ENCODE measurements at places on chromosomes 12 and 14. TPM values are rescaled to one million over a fixed set of nuclear protein-coding genes. Genes with fewer than 3 reads are reported as not detected.

The KRT7 gene
- total RNA-seq, result 4.1 TPM

The MMP17 gene
- 65.3 TPM for total RNA-seq

The DPPA3 gene
- not detected for total RNA-seq

The LBHD2 gene
- not detected for total RNA-seq

The KRAS gene
- total RNA-seq, result 19.2 TPM

The COX8C gene
- not detected for total RNA-seq

The RPS6KA5 gene
- 8.4 TPM for total RNA-seq

The PPP1R36 gene
- total RNA-seq, result 3.9 TPM

The HEBP1 gene
- total RNA-seq, result 61.0 TPM

The SYT1 gene
- 4.1 TPM for total RNA-seq

The USP44 gene
- total RNA-seq, result 9.2 TPM

The ANKRD33 gene
- not detected for total RNA-seq

GRCh38 chr14:101535232-101535631, 26.1 kb upstream of the DIO3 start:
- no peak overlapping the region for H3K4me3 ChIP-seq
- H3K4me1 ChIP-seq, result no peaks in the 10 kb centered on the region
- H3K27ac ChIP-seq, result no peak overlapping the region
- H3K27me3 ChIP-seq, result no peaks in the 10 kb centered on the region
- DNase-seq, result no peak

GRCh38 chr12:117778656-117779055, 190.1 kb downstream of the KSR2 start:
- no peak overlapping the region for H3K4me3 ChIP-seq
- H3K27me3 ChIP-seq, result no peaks in the 10 kb centered on the region
- no peaks in the 10 kb centered on the region for H3K36me3 ChIP-seq
- DNase-seq, result no peak
- no peak overlapping the region for H3K27ac ChIP-seq

DNA sequence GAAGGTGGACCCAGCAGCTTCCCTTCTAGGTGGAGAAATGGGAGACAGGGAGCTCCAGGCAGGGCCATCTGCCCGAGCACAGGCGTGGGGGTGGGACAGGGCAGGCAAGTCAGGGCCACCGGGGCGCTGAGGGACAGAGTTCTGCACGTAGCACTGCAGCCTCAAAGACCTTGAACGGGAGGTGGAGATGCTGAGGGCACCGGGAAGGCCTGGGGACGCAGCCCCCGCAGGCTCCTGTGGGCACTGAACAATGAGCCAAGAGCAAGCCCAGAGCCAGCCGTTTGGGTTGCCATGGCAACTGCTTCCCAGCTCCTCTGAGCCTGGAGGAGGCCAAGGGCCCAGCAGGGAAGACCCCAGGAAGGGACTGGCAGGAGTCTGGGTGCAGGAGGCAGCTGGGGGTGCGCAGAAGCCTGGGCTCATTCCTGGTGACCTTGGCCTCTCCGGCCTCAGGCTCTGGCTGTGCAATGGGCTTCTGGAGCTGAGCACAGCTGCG, 3.4 kb downstream of the LBHD2 start:
- no peaks in the 10 kb centered on the region for H3K27me3 ChIP-seq
- no peak overlapping the region for H3K27ac ChIP-seq
- no peaks in the 10 kb centered on the region for H3K36me3 ChIP-seq
- no peak for DNase-seq
- peaks cover 8% of the 10 kb centered on the region for H3K4me1 ChIP-seq

- DNase-seq, result no peak
- H3K27ac ChIP-seq, result no peak overlapping the region
- H3K4me3 ChIP-seq, result no peak overlapping the region
- H3K36me3 ChIP-seq, result no peaks in the 10 kb centered on the region
- no peaks in the 10 kb centered on the region for H3K27me3 ChIP-seq
These were observed 78.7 kb downstream of the GALNT9 start for GRCh38 chr12:132250707-132251106.

GRCh38 chr14:104069541-104069940, 16.0 kb upstream of the ASPG start:
- no peak overlapping the region for H3K27ac ChIP-seq
- H3K4me1 ChIP-seq, result no peaks in the 10 kb centered on the region
- no peak overlapping the region for H3K4me3 ChIP-seq
- H3K27me3 ChIP-seq, result peaks cover 6% of the 10 kb centered on the region
- DNase-seq, result no peak
- no peaks in the 10 kb centered on the region for H3K36me3 ChIP-seq

DNA sequence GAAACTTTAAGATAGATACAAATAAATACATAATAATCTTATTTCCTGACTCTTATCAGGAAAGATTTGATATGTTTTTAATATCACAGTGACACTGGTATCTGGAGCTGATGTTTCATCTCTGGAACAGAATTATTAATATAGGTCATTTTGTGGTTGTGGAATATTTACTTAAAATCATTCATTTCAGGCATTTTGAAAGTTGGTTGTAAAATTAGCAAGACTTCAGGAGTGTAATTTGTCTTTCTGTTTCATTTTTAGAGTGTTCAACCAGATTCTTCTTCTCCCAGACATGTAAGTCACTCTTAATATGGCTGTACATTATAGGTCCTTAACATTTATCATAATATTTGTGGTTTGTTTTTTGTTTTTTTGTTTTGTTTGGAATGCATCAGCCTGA, 115.7 kb downstream of the PCNX1 start:
- no peak for DNase-seq
- H3K4me1 ChIP-seq, result no peaks in the 10 kb centered on the region

DNA sequence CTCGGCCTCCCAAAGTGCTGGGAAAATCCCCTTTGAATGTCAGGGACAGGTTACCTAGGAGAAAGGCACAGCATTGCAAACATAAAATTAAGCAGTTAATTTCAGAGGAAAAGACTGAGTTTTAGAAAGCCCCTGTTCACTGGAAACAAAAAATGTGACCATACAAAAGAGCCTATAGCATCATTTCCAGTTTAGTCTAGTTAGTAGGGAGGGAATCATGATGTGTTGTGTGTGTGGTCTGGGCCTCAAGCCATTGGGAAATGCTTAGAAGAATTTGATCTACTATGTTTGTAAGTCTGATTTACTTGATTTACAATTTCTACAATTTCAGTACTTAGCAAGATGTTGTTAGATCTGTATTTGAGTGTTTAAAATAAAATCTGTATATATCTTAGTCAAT, 47.1 kb upstream of the RERG start:
- no peaks in the 10 kb centered on the region for H3K27me3 ChIP-seq
- no peak for DNase-seq
- no peaks in the 10 kb centered on the region for H3K4me1 ChIP-seq
- H3K27ac ChIP-seq, result no peak overlapping the region

GRCh38 chr14:38490273-38490672, 234.4 kb upstream of the CLEC14A start:
- DNase-seq, result no peak
- no peaks in the 10 kb centered on the region for H3K27me3 ChIP-seq

- H3K36me3 ChIP-seq, result no peaks in the 10 kb centered on the region
These were observed 1212.4 kb upstream of the TMEM132C start for GRCh38 chr12:127054531-127054930.

GRCh38 chr12:127300075-127300474, 966.9 kb upstream of the TMEM132C start:
- no peak overlapping the region for H3K27ac ChIP-seq
- no peaks in the 10 kb centered on the region for H3K36me3 ChIP-seq
- H3K4me3 ChIP-seq, result no peak overlapping the region
- no peak for DNase-seq

DNA sequence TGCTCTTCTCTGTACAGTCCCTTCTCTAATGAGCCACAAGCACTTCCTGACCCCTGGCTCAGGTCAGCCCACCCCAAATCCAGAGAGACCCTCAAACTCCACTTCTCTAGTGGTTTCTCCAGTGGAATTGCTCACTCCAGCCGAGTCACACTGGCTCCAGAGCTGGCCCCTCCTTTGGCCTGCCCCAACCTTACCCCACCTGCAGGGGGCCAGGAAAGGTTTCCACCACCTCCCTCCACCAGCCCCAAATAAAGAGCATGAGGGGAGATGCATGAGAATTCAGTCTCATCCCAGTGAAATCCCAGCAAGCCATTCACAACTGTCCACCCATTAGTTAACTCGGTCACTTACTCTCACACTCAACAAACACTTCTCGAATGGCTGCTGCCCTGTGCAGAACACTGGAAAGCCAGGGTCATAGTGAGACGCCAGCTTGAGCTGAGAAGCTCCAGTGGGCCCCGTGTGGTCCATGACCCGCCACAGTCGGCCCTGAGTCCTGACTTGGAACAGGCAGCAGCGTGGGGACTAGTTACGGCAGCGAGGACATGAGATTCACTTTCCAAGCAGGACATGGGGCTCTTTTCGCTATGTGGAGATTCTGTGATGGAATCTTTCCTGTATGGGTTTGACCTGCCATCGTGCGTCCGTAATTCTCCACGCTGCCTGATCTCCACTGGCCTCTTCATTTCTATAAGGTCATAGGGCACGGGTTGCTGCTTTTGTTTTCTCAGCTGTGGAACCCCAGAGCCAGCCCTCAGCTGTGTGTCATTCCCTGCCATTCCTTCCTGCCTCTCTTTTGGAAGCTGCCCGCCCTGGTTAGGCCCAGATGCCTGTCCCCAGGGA, 44.2 kb downstream of the SLC6A12 start:
- no peak overlapping the region for H3K27ac ChIP-seq
- no peak overlapping the region for H3K4me3 ChIP-seq
- no peak for DNase-seq

DNA sequence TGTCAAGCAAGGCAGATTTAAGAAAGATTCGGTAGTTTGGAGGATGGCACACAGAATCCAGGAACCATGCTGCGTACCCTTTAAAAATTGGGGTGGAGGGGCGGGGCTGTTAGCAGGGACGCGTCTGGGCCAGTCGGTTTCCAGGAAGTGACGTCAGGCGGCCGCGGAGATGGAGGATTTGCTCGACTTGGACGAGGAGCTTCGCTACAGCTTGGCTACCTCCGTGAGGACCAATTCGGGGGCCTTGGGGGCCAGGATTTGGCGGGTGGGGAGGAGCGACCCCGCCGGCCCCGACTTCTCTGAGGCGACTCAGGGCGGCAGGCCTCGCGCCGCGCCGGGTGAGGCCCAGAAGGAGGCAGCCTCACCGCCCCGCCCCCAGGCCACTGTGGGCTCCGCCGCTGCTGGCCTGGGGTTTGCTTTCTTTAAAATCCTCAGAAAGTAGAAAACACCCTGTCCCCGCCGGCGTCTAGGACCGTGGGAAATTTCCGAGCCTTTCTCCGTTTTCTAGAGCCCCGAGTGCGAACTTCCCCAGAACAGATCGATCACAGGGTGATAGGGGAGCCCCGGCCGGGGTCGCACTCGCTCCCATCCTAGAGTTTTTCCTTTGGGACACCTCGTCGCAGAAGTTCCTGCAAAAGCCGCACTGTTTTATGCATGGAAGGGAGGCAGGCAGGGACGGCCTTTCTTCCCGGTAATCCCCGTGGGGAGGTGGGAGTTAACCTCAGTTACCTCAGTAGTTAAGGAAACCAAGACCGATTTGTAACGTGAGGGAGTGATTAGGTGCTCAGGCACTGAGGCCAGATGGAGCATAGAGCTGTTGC, at the start of gene IFT43:
Gene IFT43 (plus strand): TSS at position 146 of the 821 bp plus-strand sequence. CDS start 24 bp downstream, at position 170.
- peak; percentile 96 for DNase-seq
- no peaks in the 10 kb centered on the region for H3K27me3 ChIP-seq
- no peaks in the 10 kb centered on the region for H3K4me1 ChIP-seq
- peaks cover 12% of the 10 kb centered on the region for H3K36me3 ChIP-seq
- peak within 1 kb of the TSS; percentile 93 for H3K27ac ChIP-seq

DNA sequence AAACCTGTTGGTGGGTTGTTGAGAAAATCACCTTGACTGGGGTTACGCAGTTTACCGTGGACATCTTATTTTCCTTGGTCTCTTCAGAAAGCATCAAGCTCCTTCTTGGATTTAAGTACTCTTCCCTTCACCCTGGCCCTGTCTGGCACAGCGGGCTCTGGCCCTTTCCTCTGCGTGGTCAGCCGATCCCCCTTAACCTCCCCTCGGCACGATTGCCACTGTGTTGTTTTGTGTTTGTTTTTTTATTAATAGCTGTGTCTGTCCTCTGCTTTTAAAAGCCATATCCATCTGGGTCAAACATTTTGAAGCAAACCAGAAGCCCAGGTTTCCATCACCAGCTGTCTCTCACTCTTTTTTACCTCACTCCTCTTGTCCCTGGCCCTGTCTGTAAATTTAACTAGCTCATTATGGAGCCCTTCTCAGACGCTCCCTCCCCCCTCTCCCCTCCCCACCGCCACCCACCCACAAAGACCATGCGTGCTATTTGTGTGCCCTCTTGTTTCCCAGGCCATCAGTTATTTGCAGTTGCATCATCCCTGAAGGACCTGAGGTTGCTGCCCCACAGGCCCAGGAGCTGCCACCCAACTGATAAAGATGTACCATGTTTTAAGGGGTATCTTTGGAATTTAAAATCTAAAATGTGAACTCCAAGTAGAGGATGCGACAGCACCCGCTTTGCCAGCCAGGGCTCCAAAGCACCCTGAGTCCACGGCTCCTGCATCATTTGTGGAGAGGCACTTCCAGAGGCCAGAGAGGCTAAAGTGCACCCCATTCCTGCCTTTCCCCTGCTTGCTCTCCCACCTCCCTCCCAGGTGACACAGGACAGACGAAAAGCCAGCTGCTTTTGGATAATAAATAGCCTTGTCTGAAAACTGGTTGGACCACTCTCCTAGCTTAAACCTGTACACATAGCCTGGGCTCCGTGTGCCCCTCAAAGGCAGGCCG, 3.9 kb downstream of the BCL11B start:
- H3K27me3 ChIP-seq, result no peaks in the 10 kb centered on the region
- peaks cover 17% of the 10 kb centered on the region for H3K4me1 ChIP-seq
- no peaks in the 10 kb centered on the region for H3K36me3 ChIP-seq
- peak overlapping the region; percentile 48 for H3K27ac ChIP-seq

- no peak for DNase-seq
- H3K4me1 ChIP-seq, result no peaks in the 10 kb centered on the region
- H3K27me3 ChIP-seq, result no peaks in the 10 kb centered on the region
- no peak overlapping the region for H3K4me3 ChIP-seq
- peaks cover 88% of the 10 kb centered on the region for H3K36me3 ChIP-seq
These were observed 33.1 kb upstream of the MMP17 start for GRCh38 chr12:131795064-131795463.

- no peak for DNase-seq
- H3K27me3 ChIP-seq, result no peaks in the 10 kb centered on the region
- H3K4me3 ChIP-seq, result no peak overlapping the region
- H3K27ac ChIP-seq, result no peak overlapping the region
- H3K4me1 ChIP-seq, result no peaks in the 10 kb centered on the region
- H3K36me3 ChIP-seq, result no peaks in the 10 kb centered on the region
These were observed 130.1 kb downstream of the PRKCH start for GRCh38 chr14:61451491-61451890.

- H3K36me3 ChIP-seq, result no peaks in the 10 kb centered on the region
- peaks cover 11% of the 10 kb centered on the region for H3K4me1 ChIP-seq
- H3K4me3 ChIP-seq, result no peak overlapping the region
- H3K27me3 ChIP-seq, result no peaks in the 10 kb centered on the region
These were observed 452.4 kb downstream of the RAD51B start for GRCh38 chr14:68271913-68272391.

- no peak overlapping the region for H3K4me3 ChIP-seq
- H3K4me1 ChIP-seq, result peaks cover 8% of the 10 kb centered on the region
- H3K27me3 ChIP-seq, result no peaks in the 10 kb centered on the region
- H3K36me3 ChIP-seq, result no peaks in the 10 kb centered on the region
These were observed 7.3 kb upstream of the MGP start for GRCh38 chr12:14892726-14893505.

- no peak for DNase-seq
- no peaks in the 10 kb centered on the region for H3K36me3 ChIP-seq
- no peaks in the 10 kb centered on the region for H3K4me1 ChIP-seq
- H3K27me3 ChIP-seq, result no peaks in the 10 kb centered on the region
- no peak overlapping the region for H3K4me3 ChIP-seq
These were observed 116.9 kb upstream of the LRIG3 start for GRCh38 chr12:59036973-59037762.

- H3K27me3 ChIP-seq, result no peaks in the 10 kb centered on the region
- H3K27ac ChIP-seq, result no peak overlapping the region
- no peak for DNase-seq
These were observed 34.6 kb upstream of the ANKRD9 start for GRCh38 chr14:102544046-102544746.
